Cortex of kidney (tissue), 1 donor: ENCODE measurements at places on chromosomes 2 and 18.

- no peak for DNase-seq
These were observed 218.7 kb downstream of the CMPK2 start for GRCh38 chr2:6647046-6647445.

- DNase-seq: no peak
These were observed 4.4 kb upstream of the ST8SIA5 start for GRCh38 chr18:46761059-46761769.

- no peak for DNase-seq
These were observed 66.5 kb downstream of the SFXN5 start for GRCh38 chr2:73004889-73005596.

- DNase-seq: no peak
These were observed 1400.4 kb downstream of the SUCLG1 start for GRCh38 chr2:83058683-83059082.

DNA sequence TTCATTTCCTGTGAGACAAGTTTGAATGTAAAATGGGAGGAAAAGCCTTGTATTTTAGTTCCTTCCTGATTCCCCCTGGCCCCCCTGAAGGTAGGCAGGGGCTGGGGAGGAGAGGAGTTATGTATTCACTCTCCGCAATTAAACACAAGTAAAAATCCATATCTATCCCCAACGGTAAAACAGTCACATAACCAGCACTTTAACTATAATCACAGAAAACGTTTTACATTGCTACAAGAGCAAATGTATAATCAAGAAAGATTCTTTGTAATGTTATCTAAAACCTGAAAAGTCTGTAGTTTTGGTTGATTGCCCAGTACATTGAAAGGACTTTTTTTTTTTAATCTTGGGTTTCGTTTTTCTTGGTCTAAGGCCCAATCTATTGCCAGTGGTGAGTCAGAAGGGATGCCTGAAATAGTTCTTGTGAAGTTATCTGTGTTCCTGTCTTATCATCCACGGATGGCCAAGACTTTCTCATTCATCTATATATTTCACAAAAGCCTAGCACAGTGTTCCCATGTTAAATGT, 34.5 kb upstream of the CCNYL1 start:
- no peak for DNase-seq

GRCh38 chr2:196925051-196925767, 1.3 kb downstream of the PGAP1 start:
- DNase-seq: no peak
